ENCODE measurements at places on chromosomes 7 and 10.
A peak's percentile ranks its signal among the peaks of the same experiment; 100 is the strongest.

GRCh38 chr7:155844526-155844925 is 32.3 kb upstream of the SHH start:
- DNase-seq, result no peak

GRCh38 chr10:119537953-119538630 is 4.4 kb downstream of the RGS10 start:
- DNase-seq, result no peak

DNA sequence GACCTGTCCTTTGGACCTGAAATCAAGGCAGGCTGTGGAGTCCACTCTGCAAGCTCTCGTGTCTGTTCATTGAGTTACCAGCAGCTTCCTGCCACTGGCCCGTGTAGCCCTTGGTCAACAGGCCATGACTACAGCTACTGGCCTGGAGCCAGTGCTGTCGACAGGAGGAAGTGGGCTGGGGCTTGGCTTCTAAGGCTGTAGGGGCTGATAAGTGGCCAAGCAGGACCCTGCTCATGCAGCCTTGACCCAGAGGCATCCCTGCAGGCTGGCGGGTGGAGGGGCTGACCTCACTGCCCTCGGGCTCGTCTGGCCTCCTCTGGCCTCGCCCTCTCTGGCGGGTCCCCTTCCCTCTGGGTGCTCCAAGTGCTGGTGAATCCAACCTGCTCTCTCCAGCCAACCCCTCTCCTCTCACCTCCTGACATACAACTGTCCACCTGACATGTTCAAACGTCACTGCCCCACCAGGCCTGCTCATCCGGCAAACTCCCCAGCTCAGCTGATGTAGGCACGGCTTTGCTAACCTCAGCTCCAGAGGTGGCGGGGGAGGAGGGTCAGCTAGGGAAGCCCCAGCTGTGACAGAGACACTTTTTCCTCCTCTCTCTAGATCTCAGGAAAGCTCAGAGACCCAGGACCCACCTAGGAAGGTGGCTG is 188.6 kb upstream of the LYZL2 start:
- no peak for DNase-seq

- peak; percentile 36 for DNase-seq
Measured at GRCh38 chr7:110521357-110521911, 569.5 kb upstream of the LRRN3 start.

- DNase-seq, result no peak
Measured at GRCh38 chr10:124480860-124481259, 19.2 kb downstream of the LHPP start.
